ENCODE measurements at places on chromosomes 7 and 10. TPM values are rescaled to one million over a fixed set of nuclear protein-coding genes. Genes with fewer than 3 reads are reported as not detected.

- no peak for DNase-seq
These were observed 34.4 kb downstream of the ASAH2 start for GRCh38 chr10:50216894-50217293.

- no peak for DNase-seq
These were observed 45.0 kb downstream of the CDK1 start for GRCh38 chr10:60823324-60823723.

DNA sequence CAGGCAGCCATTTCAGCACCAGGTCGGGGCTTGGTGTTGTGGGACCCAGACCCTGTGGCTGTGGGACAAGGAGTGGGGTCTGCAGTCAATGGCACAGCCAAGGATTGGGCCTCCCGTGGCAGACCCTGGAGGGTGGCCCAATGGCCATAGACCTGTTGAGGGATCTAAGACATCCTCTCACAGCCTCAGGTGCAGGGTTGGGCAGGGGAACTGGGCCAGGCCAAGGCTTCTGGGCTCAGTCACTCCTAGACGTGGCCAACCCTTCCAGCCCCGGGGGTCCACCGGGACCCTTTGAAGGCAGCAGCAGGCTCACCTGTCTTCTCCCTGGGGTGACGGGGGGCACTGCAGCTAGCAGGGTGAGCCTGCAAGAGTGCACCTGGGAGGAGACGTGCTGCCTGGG lies 45.7 kb upstream of the DPYSL4 start:
- no peak for DNase-seq

DNA sequence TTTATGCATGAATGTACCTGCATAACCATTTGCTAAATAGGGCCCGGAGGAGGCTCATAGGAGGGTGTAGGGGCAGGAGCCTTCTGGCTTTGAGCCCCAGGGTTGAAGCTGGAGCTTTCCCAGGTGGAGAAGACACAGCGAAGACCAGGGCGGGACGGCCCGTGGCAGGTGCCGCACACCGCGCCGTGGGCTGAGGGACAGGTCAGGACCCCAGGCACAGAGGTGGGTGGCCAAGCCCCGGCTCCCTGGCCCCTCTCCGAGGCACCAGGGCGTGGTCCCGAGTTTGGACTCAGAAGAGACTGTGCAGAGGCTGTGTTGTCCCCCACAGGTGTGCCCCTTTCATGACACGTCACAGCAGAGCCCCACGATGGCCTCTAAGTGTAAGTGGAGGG lies 56.5 kb downstream of the PWWP2B start:
- no peak for DNase-seq

DNA sequence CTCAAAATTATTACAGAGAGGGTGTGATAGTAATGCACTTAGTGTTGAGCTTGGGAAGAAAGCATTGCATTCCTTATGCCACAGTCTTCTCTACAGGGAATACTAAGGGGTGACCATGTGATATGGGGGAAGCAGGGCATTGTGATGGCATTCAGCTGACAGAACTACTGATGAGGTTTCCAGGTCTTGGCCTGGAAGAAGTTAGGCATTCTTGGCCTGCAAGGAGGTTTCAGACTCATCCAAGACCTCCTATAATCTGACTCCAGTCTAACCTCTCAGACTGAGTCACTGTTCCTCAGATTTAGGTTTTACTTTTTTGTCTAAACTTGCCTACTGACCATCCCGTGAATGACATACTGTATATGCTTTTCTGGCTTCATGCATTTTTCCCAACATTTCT lies 7.9 kb downstream of the STMP1 start:
- no peak for DNase-seq

DNA sequence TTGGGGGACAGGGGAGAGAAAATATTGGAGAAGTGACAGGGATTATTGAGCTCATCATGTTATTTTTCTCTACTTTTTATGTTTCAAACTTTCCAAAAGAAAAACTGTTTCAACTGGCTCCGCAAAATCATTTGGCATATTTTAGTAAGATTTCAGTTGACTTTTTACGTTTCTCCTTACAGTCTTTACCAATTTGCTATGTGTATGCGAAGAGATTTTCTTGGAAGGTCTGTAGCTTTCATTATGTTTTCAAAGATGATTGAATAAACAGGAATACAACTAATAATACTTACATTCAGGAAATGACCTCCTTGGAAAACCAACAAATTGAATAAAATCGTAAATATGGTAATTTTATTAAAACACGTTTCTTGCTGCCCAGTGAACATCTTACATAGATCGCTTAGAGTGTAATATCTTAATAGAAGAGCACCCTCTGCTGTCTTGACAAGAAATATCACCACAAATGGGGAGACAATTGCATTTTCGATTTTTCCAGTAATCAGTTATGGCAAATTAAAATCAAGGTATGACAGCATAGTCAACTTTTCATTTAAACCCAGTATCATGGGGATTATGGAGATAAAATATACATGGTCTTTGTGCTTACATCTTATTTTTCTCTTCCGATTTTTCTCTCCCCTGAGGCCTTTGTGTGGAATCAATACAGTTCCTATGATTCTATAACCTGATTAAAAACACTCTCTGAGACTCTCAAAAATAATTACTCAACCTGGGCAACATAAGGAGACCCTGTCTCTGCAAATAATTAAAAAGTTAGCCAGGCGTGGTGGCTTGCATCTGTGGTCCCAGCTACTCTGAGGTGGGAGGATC lies 43.1 kb downstream of the MBL2 start:
- DNase-seq = no peak

DNA sequence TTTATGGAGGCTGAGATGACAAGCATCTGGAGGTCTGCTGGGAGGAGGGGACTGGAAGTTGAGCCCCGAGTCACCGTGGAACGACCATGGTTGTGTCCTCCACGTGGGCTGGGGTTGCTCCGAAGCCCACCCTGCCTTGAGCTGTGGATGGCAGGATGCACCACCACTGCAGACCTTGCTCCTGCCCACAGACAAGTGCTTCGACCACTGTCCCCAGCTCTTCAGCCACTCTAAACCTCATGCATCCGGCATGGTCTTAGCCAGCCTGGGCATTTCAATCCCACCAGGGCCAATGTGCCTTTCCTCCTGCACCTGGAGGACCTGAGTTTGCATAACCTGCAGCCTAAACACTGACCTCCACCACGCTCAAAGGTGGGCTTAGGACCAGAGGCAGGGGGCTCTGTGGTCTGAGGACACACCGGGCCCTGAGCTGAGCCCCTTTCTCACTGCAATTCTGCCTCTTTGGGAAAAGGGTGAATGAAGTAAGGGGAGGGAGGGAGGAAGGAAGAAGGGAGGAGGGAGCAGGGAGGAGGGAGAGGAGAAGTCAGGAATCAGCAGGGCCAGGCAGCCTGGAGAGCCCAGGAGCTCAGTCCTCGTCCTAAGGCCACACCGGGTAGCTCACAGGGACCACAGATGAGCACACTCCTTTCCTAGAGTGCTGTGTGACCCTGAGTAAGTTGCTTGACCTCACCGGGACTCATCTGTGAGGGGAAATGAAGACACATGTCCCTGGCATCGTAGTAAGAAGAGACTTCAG lies 44.8 kb upstream of the DNAAF5 start:
- no peak for DNase-seq

DNA sequence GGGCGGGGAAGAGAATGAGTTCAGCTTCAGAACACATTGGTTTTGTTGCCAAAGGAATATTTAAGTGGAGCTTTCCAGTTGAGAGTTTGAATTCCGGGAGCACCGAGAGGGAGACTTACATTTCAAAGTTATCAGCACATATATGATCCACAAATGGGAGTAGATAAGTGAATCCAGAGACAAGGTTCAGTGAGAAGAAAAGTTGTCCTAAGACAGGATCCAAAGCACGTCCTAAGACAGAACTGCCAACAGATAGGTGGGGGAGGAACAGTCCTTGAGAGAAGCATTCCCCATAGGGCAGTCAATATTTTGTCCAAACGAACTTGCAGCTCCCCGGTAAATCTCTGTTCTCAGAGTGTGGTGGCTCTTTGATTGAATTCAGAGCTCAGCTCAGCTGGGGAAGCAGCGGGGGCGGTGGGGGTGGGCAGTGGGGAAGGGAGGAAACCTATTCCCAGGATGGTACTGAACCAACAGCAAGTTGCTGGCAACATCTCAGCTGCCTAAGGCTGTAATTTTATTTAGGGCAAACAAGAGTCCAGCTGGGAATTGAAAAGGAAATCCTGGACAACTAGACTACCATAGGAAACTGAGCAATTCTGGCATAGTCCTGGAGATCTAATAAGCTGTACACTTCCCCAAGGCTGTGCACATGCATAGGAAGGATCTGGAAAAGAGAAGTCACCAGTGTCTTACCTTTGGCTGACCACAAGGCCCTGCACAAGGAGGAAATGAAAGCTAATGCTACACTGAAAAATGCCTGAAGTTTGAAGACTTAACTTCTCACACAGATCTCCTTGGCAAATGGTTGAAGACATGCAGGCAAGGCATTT lies 94.2 kb upstream of the CXCL12 start:
- DNase-seq = no peak

DNA sequence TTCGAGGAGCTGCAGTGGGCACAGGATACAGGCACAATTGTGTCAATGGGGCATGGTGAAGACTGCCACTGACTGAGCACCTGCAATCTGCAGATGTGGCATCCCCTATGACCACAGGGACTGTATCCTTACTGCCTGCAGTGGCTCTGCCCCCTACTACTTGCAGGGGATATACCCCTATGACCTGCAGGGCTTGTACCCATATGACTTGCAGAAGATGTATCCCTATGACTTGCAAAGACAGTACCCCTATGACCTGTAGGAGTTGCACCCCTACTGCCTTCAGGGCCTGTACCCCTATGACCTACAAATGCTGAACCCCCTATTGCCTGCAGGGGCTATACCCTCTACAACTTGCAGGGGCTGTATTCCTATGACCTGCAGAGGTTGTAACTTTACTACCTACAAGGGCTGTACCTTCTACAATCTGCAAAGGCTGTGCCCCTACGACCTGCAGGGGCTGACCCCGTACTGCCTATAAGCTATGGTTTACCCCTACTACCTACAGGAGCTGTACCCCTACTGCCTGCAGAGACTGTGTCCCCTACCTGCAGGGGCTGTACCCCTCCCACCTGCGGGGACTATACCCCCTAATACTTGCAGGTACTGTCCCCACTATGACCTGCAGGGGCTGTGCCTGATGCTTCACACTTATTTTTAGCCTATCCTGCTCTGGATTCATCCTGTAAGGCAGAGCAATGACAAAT lies 65.9 kb upstream of the ADAM12 start:
- DNase-seq = no peak

GRCh38 chr7:22110227-22110839 lies 164.6 kb upstream of the CDCA7L start:
- no peak for DNase-seq

GRCh38 chr10:13803566-13804554 lies 217.1 kb downstream of the PRPF18 start:
- DNase-seq = no peak

GRCh38 chr7:82384051-82384464 lies 59.5 kb downstream of the CACNA2D1 start:
- DNase-seq = no peak

GRCh38 chr10:50439806-50440205 lies 183.9 kb downstream of the SGMS1 start:
- DNase-seq = no peak

DNA sequence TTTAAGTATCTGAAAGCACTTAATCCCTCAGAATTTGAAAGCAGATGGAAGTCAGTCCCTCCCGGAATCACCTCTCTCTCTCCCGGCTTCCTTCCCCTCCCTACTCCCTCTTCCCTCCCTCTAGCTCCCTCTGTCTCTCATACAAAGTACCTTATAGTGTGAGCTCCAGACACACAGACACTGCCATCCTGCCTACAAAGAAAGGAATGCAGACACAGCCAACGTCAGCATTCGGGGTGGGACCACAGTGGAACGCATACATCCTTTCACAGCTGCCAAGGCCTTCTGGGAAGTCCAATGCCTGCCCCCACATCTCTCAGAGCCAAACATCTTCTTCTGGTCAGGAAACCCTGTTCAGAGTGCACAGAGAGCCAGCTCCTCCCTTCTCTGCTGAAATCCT lies 9.3 kb downstream of the NOD1 start:
- DNase-seq = peak; percentile 84

DNA sequence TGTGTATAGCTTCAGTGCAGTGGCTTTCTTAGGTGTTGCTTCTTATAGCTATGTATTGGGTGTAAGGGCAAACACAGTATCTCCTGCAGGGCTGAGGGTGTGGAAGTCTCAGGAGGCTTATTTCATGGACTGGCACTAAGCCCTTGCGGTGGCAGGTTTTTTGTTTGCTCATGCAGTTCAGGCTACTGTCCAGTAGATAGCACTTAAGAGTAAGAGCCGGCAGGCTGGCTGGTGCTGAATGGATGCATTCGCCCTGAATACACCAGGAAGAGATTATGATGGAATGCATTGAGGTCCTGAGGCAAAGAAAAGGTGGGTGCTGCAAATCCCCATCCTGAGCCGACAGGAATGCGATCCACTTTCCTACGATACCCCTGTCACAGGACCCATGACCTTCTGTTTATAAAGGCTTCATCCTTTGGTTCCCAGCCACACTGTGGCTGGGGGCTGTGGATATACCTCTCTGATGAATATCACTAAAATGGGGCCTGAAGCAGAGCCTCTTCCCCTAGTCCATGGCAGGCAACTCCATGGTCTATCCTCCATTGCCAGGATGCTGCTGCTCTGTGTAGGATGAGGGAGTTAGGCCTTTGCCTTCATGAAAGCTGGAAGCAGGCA lies 44.9 kb downstream of the ANXA8 start:
- no peak for DNase-seq

DNA sequence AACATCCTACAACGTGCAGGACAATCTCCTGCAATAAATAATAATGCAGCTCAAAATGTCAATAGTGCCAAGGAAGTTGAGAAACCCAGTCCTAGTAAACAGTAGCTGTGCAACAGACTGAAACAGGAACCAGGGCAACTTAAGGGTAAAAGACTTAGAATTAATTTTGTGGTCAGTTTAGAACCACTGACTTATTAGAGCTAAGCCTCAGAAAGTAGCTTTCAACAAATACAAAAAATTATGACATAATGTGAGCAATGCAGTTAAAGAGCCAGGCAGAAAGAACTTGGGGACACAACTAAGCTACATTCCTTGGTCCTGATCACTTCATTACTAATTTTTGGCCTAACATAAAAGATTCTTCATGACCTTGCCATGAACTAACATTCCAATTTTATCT lies 195.4 kb downstream of the MACC1 start:
- DNase-seq = no peak

GRCh38 chr7:93927585-93927984 lies 6.0 kb downstream of the GNG11 start:
- no peak for DNase-seq

DNA sequence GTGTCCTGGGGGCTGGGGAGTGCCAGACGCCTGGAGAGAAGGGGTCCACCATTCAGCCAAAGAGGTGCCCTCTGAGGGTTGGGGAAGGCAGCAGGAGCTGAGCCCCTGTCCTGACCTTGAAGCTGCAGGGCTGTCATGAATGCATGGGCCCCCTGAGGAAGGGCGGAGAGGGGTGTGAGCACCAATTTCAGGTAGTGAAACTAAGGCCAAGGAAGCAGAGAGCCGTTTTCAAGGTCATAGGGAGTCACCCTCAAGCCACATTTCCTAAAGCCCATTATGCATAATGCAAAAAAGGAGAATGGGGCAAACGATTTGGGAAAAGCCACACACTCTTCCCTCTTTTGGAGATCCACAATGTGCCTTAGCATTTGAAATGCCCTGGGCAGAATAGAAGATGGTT lies 37.2 kb downstream of the FIGNL1 start:
- DNase-seq = no peak

GRCh38 chr10:68088740-68089139 lies 13.7 kb upstream of the HERC4 start:
- no peak for DNase-seq

The AUTS2 gene
- total RNA-seq = 101 TPM

The CPA4 gene
- not detected for total RNA-seq

The FAM25A gene
- total RNA-seq = not detected

The LMBR1 gene
- 56.6 TPM for total RNA-seq

The NPFFR1 gene
- not detected for total RNA-seq

The CALML5 gene
- total RNA-seq = 3.7 TPM

The PTN gene
- 4.7 TPM for total RNA-seq

The UPP1 gene
- total RNA-seq = 66.1 TPM

The SLC16A12 gene
- total RNA-seq = 1.2 TPM

The PAPOLB gene
- 0.68 TPM for total RNA-seq
